Stimulated activated CD8-positive, alpha-beta memory T cell treated with anti-CD3 and anti-CD28 coated beads, Interleukin-7, amount 100 ng/mL, for 1 hour (primary cell): ENCODE measurements at places on chromosomes 4 and X.

DNA sequence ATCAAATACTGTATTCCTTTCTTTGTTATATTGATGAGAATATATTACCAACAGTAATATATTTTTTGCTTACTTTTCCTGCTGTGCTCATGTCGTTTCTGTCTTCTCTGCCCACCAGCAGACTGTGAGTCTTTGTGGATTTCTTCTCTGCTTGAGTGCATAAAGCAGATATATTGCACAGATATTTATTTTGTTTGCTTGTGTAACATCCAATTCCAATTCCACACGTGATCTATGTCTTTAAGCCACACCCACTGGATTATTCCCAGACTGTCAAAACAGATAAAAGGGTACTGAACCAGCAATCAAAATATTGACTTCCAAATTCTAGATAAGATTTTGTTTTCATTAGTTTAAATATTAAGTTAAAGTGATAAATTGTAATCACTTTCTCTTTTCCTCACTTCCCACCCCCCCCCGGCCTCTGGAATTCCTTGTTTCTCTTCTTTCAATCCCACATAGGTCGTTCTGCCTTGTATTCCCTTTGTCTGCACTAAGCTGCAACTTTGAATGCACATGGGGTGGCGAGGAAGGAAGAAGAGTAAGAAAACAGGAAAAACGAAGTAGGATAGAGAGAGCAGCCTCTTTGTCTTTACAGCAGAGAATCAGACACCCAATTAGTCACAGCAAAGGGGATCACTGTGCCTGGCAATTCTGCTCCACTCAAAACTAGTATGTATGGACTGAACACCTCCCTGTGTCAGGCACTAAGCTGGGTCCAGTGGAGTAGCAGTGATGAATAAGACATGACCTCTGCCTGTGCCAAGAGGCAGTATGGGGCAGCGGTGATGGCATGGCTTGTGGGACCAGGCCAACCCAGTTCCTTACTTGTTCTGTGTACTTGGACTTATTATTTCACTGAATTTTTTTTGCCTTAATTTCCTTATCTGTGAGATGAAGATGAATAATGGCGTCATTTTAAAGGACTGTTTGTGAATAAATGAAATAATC lies at the start of gene ADH1B:
TSS of gene ADH1B (minus strand) at position 161 of the 951 bp plus-strand sequence. CDS start at position 91, 70 bp downstream.
- DNase-seq: no peak

GRCh38 chrX:30898886-30899285 lies 9.8 kb upstream of the TAB3 start:
- no peak for DNase-seq

DNA sequence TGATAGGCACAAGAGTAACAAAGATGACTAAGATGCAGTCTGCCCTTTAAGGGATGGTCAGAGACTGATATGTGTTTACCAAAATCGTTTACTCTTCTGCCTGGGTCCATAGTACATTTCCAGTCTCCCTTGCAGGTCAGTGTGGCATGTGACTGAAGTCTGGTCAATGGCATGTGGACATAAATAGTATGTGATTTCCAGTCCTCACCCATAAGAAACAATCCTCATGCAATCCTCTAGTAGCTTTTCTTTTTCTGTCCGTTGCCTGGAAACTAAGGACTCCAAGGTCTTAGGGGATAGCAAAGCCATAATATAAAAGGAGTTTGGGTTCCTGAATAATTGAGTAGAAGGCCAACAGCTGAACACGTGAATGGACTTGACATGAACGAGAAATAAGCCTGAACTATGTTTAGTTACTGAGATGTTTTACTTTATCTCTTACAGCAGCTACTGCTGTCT lies 1.1 kb downstream of the SLC9B2 start:
- DNase-seq: no peak

GRCh38 chrX:120305531-120306141 lies 5.6 kb downstream of the TMEM255A start:
- DNase-seq: no peak

DNA sequence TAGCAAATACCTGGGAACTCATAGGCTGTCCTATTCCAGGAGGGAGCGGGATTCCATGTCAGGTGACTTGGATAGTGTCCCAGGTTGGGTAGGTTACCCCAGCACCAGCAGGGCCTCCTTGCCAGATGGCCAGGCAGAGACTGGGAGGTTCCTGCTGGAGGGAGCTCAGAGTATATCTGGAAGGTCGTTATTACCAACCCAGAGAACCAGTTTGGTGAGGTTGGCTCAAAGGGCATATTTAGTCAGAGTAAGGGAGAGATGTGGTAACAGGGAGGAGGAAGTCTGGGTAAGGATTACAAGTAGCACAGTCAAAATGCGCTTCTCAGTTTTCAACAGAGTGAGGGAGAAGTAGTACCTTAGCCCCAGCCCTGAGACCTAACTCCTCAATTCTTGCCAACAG lies 53.3 kb upstream of the LNX1 start:
- DNase-seq: no peak

- DNase-seq: no peak
Observed at GRCh38 chr4:142155347-142155746, 519.0 kb downstream of the IL15 start.

DNA sequence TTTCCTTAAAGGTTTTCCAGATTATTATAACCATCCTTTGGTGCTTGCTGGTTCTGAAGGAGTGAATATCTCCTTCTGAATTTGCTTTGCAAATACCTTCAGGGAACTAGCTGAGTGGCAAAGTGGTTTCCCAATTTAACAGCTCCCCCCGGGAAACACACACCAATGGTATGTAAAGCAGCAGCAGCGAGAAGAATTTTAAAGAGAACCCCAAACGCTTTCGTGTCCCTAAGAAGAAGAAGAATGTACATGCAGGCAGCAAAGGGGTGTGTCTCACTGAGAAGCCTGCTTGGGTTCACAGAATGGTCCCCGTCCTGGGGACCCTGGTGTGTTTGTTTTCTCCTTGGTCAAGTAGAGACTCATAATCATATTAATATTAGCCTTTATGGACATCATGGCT lies 4.2 kb upstream of the AKAP17A start:
- no peak for DNase-seq

- no peak for DNase-seq
Observed at GRCh38 chr4:80931631-80932081, 98.9 kb upstream of the BMP3 start.

- DNase-seq: no peak
Observed at GRCh38 chrX:115448146-115448545, 112.8 kb upstream of the PLS3 start.

DNA sequence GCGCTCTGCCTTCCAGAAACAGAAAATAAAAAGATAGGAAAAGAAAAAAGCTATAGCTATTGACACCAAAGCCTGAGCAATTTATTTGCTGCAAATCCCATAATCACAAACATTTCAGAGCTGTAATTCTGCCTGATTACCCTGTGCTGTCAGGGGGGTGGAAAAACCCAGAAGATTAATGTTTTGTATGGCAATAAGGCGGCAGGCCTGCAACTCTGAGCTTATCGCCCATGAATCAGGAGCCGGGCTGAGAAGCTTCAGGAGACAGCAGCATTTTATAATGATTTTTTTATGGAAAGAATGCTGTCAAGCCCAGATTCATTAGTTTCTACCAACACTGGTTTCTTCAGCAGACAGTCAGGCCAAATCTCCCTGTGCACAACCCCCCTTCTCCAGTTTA lies 82.6 kb upstream of the TMEM164 start:
- DNase-seq: no peak

DNA sequence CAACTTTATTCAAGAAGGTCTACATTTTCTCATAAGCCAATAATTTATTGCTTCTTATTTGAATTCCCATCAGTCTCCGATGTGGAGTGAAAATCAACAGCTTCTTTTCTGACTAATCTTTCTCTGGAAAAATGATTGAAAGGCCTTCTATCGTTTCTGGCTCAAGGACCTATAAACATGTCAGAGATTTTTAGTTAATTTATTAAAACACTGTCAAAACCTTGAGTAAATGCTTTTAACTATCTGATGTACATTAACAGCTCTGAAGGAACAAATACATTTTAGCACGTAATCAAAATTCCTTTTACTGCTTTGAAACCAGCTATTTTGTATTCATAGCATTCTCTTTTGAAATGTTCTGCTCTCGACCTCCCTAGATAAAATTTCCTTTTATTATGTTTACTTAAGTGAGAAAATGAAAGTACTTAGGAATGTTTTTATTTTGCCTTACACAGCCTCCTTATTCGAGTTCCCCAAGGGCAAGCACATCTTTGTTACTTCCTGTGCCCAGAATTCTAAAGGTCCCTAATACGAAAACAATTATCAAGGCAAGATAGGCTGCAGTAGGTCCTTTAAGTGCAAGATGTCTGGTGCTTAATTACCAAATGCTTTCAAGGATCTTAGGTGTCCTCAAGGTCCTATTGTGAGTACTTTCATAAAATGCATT lies 3.1 kb upstream of the ZFX start:
- no peak for DNase-seq

GRCh38 chr4:83613994-83614393 lies 78.1 kb downstream of the GPAT3 start:
- no peak for DNase-seq

DNA sequence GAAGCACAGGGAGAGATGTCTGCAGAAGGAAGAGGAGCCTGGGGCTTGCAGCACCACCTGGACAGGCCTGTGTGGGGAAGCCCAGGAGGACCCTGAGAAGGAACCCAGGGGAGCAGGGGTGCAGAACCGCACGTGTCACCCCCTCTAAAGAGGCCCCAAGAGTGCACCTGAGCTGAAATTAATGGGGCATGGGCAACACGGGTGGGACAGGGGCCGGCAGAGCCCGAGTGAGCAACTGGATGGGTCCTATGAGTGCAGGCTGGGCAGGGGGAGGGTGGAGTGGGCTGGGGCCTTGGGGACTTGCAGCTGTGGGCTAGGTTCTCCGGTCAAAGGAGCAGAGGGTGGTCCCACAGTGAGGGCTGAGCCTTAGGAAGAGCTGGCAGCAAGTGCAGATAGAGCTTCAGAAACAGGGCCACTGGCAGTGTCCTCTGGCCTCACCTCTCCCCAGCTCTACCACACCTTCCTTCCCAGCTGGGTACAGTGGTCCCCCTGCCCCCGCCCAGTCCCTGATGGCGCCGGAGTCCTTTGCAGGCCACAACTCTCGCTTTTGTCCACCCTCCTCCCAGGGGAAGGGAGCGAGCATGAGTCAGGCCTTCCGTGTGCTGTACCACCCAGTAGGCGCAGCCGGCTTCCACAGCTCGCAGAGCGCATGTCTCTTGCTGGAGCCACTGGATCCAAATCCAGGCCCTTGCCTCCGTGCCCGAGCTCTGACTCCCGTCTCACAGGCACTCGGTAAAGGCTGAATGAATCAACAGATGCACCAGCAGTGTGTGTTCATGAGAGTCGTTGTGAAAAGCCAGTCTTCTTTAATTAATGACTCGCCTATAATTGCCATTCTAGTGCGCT lies 131.6 kb downstream of the HMX1 start:
- DNase-seq: no peak

DNA sequence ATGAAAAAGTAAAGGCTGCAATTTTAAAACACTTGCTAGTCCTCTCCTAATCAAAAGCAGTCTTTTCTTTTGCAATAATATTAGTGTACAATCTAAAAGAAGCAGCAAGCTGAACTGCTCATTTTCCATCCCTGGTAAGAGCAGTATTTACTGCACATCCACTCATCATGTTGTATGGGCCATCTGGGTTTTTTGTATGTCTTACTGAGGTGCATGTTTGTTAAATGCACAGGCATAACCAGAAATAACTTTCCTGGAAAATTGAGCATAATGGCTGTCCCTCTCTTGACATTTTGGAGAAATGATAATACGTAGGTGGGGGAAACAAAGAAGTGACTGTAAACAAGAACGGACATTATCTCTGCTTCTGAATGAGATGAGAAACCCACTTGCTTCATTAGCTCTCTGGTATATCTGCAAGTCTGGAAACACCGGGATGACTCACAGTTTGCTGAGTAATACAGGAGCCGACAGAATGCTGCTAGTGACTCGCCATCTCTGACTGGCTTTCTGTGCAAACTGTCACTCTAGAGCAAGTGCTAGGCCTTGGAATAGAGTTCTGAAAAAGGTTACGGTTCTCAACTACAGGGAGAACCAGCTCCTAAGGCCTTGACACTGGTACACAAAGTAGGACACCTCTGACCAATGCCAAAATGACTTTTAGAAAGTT lies 85.7 kb upstream of the MTM1 start:
- DNase-seq: no peak

DNA sequence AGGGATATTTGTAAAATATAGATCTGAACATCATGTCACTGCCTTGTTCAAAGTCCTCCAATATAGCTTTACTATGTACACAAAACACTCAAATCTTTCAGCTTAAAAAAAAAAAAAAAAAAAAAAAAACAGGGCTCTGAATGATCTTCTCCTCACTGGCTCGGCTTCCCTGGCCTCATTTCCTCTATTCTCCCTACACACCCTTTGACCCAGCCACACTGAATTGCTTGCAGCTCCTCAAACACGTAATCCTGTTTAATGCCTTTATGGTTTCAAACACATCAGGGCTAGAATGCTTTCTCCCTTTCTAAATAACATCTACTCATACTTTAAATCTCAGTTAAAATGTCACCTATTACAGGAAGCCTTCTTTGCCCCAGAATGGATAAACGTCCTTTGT lies 60.8 kb downstream of the MTMR8 start:
- no peak for DNase-seq

DNA sequence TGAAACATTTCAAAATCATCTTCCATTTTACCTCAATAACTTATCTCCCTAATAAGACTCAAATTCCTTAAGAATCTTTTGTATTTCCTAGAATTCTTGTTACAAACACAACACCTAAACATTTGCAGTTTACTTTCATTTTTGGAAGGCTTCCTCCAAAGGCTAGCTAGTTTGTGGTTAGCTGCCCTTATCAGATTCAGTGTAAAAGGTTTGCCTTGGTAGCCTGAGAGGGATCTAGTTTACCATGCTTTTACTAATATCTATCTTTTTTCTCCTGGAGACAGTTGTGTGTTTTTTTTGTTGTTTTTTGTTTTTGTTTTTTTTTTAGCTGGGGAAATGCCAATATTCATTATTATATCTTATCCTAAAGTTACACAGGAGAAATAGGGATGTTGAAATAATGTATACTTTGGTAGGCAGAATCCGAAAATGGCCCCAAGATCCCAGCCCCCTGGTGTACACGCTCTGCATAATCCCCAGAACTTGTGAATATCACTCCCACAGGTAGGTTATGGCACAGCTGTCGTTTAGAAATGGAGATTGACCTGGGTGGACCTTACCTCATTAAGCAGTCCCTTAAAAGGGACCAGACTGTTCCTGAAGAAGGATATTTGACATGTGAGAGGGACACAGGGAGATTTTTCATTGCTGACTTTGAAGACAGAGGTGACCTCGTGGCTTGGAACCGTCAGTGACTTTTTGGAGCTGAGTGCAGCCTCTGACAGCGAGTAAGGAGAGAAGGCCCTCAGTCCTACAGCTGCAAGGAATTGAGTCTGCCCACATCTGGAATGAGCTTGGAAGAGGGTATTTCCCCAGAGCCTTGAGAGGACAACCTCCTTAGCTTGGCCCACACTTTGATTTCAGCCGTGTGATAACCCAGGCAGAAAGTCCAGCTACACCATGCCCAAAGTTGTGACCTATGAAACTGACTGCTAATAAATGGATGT lies 33.4 kb downstream of the SEPTIN11 start:
- DNase-seq: no peak

DNA sequence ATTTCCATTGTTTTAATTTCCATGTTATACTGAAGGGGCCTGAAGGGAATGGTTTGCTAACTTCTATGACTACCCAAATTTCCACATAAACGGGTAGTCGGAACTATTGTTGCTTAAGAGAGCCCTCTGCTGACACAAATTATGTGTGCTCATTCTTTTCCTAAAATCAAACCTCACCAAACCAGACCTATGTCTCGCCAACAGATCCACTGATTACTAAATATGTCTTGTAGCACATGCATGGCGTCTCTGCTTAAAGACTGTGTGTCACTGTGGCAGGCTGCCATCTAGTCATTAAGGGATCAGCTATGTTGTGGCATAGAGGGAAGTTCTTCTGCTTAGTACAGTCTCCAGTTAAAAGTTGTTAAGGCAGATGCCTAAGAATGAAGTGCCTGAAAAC lies 25.1 kb downstream of the PIR start:
- DNase-seq: no peak

GRCh38 chrX:111309083-111309482 lies 38.8 kb upstream of the CAPN6 start:
- no peak for DNase-seq
